ENCODE measurements at places on chromosomes 2 and 18. TPM values are rescaled to one million over a fixed set of nuclear protein-coding genes. Genes with fewer than 3 reads are reported as not detected.
A peak's percentile ranks its signal among the peaks of the same experiment; 100 is the strongest.

DNA sequence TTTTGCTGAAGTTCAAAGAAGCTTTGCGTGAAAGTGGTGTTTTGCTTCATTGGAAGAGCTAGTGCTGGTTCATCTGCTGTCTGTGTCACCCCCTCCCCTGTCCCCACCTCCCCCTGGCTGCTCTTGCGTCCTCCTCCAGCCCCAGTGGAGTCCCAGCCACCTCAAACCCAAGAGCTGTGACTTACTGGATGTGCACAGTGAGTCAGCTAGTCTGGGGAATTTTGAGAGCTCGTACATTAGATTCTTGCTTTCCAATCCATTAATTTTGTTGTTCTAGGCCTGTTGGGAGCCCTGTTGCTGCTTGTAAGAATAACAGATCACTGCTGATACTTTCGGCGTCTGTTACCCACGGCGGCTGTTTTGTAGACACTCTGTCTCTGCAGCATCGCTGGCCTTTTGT lies 412.1 kb downstream of the TSN start:
- no peak for DNase-seq

DNA sequence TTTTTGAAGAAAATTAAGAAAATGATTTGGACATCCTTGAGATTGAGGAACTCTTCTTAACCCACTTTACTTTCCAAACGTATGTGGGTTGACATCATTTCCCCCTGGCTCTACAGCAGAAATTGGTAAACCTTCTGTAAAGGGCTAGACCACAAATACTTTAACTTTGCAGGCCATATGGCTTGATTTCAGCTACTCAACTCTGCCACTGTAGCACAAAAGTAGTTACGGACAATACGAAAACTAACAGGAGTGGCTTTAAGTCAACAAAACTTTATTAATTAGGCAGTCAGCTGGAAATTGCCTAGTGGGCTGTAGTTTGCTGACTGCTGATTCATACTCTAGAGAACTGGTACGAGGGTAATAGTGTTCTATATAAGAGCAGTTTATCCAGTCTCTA lies 83.2 kb upstream of the DTNB start:
- no peak for DNase-seq

The GTF2A1L gene
- 4.1 TPM for total RNA-seq

The RAD51AP2 gene
- total RNA-seq, result 0.24 TPM

DNA sequence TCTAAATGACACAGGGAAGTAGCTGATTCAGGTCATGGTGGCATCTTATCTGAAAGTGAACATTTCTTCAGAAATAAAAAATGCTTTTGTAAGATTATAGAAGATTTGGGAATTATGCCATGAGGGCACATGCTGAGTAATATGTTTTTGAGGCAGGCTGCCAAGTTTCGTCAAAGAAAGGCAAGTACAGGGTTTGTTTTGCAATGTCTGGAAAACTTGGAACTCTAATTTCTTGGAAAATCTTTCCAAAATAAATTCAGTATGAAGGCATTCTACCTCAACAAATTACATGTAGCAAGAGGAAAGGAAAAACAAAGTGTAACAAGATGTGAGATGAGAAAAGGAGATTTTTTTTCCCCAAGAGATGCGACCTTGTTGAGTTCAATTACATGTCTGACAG lies 167.7 kb downstream of the PLCL1 start:
- peak; percentile 28 for DNase-seq

The ATP6V1B1 gene
- total RNA-seq, result 0.84 TPM

DNA sequence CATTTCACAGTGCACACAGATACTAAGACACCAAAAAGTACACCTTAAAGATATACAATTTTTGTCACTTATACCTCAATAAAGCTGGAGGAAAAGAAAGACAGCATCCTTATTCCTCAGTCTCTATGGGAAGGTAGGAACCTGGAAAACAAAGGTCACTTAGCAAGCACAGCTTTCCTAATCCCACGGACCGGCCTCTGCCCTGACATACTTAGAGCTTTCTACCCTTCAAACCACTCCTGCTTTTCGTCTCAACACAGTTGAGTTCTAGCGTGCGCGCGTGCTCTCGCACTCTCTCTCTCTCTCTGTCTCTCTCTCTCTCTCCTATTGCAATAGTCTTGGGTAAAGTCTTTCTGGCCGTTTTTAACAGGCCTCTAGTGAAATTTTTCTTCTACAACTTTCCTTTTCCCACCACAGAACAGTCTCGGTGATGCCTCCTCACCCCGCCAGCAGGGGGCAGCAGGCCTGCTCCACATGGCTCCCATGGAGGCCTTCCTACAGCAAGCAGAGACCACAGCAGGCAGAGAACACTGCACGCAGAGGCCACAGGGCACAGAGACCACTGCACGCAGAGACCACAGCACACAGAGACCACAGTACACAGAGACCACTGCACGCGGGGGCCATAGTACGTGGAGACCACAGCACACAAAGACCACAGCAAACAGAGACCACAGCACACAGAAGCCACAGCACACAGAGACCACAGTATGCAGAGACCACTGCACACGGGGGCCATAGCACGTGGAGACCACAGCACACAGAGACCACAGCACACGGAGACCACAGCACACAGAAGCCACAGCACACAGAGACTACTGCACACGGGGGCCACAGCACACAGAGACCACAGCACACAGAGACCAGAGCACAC lies 106.9 kb downstream of the FBXO15 start:
- DNase-seq, result peak; percentile 68

The NCKAP1 gene
- 216 TPM for total RNA-seq

DNA sequence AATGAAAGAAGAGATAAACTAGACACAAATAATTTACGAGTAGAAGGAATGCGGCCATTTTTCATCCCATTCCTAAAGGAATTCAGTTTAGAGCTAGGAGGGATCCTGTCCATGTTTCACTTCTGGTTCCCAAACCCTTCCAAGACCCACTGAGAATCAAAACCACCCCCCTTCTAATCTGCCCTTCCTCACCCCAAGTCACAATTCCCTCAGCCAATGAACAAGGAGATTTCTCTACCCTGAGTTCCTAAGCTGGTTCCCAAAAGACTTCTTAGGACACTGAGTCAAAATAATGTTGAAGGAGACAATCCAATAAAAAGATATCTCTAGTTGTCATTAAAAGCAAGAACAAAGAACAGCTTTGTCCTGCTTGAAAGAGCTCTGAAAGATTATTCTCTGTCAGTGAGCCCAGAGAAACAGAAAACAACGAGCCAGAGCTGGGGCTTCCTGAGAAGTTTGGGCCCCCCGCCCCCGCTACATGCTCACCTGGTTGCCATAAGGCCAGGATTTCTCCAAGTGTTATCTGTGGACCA lies 45.7 kb downstream of the STK39 start:
- no peak for DNase-seq

DNA sequence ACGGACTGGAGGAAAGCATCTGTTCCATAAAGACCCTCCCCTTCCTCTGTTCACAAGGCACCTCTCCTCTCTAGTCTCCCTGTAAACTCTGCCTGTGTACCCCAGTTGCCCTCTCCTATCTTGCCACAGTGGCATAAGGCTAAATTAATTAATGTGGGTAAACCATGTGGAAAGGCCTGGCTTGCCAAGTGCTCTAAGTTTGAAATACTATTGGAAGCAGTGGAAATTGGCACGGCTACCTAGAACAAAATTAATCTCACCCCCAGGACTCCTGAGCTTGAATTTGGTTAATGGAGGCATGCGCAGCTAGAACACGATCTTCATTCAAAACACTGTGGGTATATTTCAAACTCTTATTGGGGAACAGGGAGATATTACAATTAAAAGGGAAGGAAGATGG lies 19.2 kb upstream of the SLC14A2 start:
- no peak for DNase-seq

DNA sequence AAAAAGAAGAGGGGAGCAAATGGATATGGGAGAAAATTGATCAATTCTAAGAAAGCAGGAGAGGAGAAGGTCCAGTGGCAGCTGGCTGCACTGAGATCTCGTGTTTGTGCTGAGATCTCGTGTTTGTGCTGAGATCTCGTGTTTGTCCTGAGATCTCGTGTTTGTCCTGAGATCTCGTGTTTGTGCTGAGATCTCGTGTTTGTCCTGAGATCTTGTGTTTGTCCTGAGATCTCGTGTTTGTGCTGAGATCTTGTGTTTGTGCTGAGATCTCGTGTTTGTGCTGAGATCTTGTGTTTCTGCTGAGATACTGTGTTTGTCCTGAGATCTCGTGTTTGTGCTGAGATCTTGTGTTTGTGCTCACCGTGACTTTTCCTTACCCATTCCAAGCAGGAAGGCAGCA lies 254.4 kb downstream of the BCL2 start:
- DNase-seq, result no peak

DNA sequence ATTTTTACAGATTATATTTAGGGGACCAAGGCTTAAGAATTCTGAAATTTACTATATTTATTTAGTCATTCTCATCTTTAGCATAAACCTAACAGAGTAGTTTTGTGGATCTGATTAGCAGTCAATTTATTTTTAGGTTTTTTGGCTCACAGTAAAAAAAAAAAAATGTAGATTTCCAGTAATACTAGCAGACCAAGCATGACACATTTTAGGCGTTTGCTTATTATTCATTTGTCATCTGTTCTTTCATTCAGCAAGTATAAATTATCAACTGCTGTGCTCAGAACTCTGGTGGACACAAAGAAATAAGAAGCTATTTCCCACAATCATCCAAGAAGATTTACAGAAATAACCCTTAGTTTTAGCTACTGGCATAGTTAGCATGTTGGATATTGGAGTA lies 20.6 kb downstream of the PDE1A start:
- no peak for DNase-seq

The UGT1A4 gene
- not detected for total RNA-seq

The IL36A gene
- total RNA-seq, result not detected

- no peak for DNase-seq
Observed at GRCh38 chr2:60042023-60042422, 511.4 kb downstream of the BCL11A start.

- DNase-seq, result no peak
Observed at GRCh38 chr18:72630991-72631390, 86.8 kb upstream of the CBLN2 start.

The GALNT3 gene
- total RNA-seq, result 49.9 TPM

DNA sequence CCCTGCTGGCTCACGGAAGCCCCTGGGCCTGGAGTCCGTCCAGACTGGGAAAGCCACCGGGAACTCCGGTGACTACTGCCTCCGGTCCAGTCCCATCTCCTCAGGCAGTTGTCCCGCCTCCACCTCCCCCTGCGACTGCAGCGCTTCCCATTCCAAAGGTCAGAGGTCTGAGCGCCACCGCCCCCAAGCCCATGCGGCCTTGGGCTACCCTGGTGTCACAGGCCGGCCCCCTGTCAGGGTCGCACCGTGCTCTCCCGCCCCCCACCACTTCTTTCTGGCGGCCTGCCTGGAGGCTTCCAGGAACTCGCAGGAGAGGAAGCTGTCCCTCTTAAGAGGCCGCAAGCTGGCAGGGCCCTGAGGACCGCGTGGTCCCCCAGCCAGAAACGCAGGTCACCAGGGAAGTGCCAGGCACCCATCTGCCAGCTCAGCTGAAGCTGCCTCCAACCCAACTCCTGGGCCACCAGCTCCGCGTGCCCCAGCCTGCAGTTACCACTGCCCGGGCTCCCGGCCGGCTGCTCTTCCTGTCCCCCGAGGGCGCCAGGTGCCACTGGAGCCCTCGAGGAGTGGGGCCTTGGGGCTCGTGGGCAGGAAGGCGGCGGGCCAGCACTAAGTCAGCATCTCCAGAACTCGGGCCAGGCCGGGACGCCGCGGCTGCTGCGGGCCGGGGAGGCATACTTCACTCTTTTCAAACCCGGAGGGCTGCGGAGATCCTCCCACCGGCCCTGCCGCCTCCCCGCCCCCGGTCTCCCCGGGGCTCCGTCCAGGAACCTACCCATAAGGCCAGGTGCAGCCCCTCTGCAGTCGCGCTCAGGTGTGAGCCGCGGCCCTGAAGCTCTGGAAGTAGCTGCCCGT lies 83.3 kb upstream of the POMC start:
- DNase-seq, result peak; percentile 60

GRCh38 chr2:187354661-187355060 lies 93.4 kb downstream of the CALCRL start:
- DNase-seq, result no peak

The HSBP1L1 gene
- 55.2 TPM for total RNA-seq

GRCh38 chr2:60532421-60532820 lies 21.0 kb downstream of the BCL11A start:
- no peak for DNase-seq

DNA sequence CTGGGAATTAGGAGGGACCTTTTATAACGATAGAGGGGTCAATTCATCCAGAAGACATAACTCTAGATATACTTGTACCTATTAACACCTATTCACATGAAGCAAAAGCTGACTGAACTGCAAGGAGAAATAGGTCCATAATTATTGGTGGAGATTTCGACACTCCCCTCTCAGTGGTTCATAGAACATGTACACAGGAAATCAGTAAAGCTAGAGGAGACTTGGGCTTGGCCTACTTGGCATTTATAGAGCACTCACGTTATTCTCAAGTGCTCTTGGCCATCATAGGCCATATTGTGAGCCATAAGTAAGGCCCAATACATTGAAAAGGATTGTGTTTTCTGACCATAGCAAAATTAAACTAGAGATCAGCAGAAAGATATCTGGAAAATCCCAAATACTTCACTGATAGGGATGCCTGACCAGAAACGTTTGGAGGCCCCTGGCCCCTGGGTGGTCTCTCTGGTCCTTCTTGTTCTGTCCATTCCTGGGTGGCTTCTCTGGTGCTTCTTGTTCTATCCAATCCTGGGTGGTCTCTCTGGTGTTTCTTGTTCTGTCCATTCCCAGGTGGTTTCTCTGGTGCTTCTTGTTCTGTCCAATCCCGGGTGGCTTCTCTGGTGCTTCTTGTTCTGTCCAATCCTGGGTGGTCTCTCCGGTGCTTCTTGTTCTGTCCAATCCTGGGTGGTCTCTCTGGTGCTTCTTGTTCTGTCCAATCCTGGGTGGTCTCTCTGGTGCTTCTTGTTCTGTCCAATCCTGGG lies 49.0 kb downstream of the SNED1 start:
- DNase-seq, result no peak

GRCh38 chr2:79952616-79953015 lies 351.9 kb downstream of the LRRTM1 start:
- peak; percentile 19 for DNase-seq

The HRH4 gene
- not detected for total RNA-seq

The RIT2 gene
- total RNA-seq, result not detected

DNA sequence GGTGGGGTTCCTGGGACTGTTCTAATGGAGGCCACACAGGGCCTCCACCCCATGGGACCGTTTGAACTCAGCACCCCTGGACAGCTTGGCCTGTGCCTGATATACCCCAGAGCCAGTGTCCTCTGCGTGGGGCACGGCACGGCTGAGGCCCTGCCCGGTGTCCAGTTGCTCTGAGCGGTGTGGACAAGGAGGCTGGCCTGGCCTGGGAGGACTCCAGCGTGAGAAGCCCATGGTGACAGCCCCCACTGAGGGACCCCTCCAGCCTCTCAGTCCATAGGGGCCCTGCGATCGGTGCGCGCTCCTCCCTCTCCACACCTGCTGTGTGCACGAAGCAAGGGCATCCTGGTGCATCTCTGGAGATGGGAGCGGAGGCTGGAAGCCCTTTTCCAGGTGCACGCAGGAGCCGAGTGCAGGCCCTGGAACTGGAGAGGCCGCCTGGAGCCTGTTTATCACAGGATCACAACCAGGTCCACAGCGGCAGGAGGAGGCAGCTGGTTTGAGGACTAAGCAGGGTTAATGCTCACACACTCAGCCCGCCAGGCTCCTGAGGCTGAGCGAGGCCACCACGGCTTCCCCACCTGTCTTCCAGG lies 120.2 kb downstream of the PTGR3 start:
- DNase-seq, result no peak

GRCh38 chr2:61090386-61090921 lies 24.8 kb downstream of the SANBR start:
- no peak for DNase-seq

The AKAIN1 gene
- not detected for total RNA-seq
